ENCODE measurements at places on chromosomes 1 and 21. TPM values are rescaled to one million over a fixed set of nuclear protein-coding genes. Genes with fewer than 3 reads are reported as not detected.

MPL gene
- 1.0 TPM for total RNA-seq

HSD17B7 gene
- 22.2 TPM for total RNA-seq

CR1L gene
- not detected for total RNA-seq

NCAM2 gene
- total RNA-seq: 2.9 TPM

ADAMTS1 gene
- 5.2 TPM for total RNA-seq

DNA sequence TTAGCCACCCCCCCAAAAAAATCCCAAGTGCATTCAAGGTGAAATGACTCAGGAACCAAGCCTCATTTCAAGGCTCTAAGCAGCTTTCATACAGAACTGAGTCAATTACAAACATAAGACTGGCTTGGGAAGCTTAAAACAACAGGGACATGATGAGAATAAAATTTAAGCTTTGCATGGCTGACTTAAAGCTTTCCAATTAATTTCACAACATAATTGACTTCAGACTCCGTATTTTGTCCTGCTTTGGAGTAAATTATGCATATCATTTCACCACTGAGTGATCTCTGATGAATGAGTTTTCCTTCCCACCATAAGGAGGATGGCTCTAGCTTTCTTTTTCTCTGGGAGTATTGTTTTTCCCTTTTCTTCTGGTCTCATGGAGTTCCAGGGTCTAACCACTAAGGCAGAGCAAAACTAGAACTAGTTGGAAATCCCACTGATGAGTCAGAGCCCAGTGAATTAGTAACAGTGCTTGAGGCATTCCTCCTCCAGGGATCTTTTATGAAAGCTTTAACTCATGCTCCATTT is 72.8 kb downstream of the XCL2 start:
- no peak for DNase-seq

- no peak for DNase-seq
Measured at GRCh38 chr21:17911628-17912027, 92.5 kb upstream of the C21orf91 start.

DNA sequence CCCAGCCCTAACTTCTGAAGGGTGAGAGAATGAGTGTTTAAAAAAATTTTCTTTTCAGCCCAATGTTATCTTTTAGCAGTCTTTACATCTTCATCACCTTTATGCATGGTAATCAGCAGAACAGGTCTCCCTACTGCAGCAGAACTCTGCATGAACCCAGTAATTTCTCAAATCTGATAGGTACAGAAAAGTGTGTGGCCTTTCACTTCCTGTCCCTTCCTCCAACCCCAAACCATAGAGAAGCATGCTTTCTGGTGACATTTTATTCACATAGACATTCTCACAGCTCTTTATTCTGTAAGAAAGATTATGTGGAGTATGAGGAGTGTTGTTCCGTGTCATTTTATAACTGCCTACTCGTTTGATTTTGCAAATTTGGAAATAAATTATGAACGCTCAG is 68.6 kb downstream of the RPAP2 start:
- no peak for DNase-seq

DNA sequence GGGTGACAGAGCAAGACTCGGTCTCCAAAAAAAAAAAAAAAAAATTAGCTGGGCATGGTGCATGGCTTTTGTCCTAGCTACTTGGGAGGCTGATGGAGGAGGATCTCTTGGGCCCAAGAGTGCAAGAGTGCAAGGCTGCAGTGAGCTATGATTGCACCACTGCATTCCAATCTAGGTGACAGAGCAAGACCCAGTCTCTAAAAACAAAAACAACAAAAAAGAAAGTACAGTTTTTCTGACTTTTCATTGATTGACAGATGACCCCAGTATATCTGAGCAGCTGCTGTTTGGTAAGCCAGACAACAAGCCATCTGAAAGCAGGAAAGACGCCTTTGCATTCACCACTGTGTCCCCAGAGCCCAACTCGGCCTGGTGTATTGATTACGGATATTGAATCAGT is 10.9 kb upstream of the DPT start:
- no peak for DNase-seq

DNA sequence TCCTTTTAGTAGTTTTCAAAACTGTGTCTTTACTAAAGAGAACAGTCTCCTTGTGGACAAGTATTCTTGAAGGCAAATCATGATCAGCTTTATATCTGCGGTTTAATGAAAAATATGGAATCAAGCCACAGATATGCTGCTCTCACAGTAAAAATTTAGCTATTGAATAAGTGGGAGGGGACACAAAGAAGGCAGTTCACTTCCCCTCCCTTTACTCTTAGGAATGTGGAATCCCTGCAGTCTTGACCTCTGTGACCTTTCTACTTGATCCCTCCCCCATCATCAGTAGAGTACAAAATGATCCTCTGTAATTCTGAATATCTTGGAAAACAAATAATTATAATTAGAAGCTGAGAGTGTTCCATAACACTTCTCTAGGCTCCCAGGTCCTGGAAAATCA is 136.7 kb upstream of the HOOK1 start:
- DNase-seq: no peak

- no peak for DNase-seq
Measured at GRCh38 chr21:42403611-42404231, at the start of gene UBASH3A. Gene UBASH3A (plus strand): TSS chr21:42403902. CDS start chr21:42403946, 44 bp downstream.

DNA sequence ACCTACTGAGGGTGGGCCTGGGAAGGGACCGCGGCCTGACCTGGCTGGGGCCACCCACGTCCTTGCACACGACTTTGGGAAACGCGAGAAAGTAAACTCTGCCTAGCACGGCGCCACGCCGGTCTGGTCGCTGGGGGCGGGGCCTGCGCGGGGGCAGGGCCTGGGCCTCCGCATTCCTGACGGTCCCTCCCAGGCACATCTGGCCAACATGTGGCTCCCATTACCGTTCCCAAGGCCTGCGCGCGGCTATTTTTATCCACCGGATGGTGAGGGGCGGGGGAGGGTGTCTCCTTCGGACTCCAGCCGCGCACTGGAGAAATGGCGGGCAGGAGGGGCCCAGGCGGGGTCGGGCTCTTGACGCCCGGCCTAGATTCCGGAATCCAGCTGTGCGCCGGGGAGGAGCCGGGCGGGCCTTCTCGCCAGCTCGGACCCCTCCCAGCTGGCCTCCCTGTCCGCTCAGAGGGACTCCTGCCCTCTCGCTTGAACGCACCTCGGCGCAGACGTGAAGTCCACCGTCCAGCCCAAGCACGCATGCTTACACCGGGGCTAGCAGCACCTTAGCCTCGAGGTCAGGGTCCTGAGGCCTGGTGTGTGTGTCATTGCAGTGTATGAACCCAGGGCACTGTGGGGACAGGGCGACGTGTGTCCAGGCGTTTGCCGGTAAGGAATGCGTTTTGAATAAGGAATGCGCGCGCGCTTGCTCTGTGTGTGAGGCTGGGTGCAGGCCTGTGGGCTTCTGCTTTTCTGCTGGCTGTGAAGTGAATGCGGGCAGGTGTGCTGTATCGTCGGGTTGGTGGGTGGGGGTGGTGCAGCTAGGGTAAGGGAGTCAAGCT is 2.1 kb downstream of the EVA1B start:
- peak; percentile 59 for DNase-seq

DNA sequence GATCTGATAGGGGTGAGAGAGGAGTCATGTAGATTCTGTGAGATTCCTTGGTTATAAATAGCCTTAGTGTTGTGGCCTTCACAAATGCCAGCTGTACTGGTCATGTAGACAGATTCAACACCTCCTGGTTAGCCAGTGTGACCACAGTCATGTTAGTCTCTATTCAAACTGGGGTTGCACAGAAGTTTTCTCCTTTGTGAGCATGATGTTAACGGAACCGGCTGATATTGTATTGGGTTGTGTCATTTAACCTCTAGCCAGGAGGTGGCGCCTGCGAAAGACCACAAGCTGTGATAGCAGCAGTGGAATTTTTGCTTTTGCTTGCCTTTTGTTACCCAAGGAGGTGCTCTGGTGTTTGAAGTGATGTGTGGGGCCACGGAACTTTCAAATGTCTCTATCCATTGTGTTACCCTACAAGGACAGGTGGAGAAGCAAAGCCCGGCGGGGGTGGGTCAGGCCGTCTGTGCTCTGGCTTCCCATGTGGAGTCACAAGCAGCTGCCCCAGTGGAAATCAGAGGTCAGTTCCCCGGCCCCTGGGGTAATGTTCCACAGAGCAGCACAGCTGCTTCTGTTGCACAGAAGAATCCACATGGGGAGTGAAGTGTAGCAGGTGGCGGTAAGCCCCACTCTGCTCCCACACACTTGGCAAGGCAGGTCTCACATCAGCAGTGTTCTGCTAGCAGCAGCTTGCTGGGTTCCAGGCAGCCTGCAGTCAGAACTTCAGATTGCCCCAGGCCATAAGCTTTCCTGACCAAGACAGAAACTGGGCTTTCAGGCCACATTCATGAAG is 112.6 kb downstream of the ADAMTS1 start:
- no peak for DNase-seq

Measured in mucosa of descending colon (tissue), 3 donors.